ENCODE measurements at places on chromosomes 3 and 15. TPM values are rescaled to one million over a fixed set of nuclear protein-coding genes. Genes with fewer than 3 reads are reported as not detected.

DNA sequence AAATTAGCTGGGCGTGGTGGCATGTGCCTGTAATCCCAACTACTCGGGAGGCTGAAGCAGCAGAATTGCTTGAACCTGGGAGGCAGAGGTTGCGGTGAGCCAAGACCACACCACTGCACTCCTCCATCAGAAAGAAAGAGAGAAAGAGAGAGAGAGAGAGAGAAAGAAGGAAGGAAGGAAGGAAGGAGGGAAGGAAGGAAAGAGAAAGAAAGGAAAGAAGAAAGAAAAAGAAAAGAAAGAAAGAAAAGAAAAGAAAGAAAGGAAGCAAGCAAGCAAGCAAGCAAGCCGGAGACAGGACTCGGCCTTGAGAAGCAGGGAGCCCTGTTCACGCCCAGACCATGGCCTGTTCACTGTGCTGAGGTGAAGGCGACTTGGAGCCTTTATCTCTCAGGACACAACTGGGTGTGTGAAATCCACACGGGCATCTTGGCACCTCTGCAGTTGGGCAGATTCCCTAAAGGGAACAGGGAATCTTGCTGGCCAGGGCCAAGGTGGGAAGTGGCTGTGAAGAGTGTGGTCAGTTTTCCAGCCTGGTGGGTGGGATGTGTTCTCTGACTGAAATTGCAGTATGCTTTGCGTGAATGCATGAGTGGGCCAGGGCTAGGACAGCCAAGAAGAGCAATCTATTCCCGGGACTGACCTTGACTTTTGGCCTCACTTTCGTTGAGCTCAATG is 90.3 kb downstream of the CORO2B start:
- DNase-seq: no peak

DNA sequence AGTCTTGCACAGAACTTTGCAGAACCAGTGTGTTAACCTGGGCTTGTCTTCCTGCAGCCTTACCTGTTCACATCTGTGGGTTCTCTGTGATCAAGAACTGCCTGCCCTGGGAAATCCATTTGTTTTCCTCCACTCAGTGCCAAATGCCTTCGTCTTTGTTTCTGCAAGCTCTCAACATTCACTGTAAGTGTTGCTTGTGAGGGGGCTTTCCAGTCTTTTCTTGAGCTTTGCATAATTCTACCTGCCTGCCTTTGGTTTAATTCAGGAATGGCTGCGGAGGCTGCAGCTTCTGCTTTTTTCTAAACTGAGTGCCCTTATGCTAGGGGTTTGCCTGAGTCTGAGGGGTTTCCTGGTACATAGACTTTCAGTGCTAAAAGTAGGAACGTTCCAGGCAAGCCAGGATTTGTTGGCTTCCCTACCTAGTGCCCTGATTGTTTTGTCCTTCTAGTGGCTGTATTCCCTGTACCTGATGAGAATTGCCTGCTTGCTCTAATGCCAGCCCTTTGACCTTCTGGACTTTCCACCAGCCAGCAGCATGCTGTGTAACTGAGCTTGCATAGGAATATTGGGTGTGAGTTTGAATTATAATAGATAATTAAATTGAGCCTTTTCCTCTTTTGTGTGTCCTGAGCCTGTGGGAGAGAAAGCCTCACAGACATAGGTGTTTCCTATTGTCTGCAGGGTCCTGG is 96.6 kb upstream of the CLSTN2 start:
- DNase-seq: no peak

- no peak for DNase-seq
These were observed 224.0 kb downstream of the GREM1 start for GRCh38 chr15:32941823-32942222.

GRCh38 chr3:42535981-42536784 is 33.7 kb downstream of the VIPR1 start:
- DNase-seq: no peak

DNA sequence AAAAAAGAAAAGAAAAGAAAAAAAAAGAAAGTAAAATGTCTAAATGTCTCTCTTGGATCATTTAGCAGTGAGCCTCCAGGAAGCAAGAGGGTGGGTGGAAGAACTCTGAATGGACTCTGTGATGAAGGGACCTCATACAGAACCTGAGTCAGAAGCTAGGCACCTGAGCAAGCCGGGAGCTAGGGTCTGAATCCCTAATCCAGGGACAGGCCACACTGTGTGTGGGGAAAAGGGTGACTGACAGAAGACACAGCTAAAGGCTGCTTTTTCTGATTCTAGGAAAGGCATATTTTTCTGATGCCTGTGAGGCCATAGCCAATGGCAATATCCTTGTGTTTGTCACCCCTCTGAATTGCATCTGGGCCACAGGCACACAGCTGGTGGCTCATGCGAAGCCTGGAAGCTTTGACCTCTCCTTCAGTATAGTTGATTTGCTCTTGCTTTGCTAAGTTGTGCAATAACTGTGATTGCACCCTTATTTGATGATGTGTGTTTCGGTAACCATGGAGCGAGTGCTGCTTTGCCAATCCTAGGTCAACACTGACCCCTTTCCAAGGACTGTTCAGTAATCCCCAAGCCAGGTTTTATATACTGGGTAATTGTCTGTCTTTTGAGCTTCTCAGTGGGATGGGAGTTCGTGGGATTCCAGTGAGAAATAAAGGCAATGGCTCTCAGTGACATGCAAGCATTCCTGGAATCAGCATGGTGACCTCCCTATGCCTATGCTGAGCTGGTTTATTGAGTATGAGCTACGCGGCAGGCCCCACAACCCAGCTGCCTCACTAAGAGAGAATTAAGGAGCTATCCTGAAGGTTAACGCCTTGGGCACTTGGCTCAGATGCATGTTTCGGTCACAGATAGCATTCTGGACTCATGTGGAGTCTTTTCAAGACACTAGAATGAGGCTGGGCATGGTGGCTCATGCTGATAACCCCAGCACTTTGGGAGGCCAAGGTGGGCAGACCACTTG is 49.0 kb upstream of the OSBPL11 start:
- DNase-seq: no peak

- DNase-seq: no peak
These were observed 277.5 kb downstream of the TIGIT start for GRCh38 chr3:114571363-114571762.

DNA sequence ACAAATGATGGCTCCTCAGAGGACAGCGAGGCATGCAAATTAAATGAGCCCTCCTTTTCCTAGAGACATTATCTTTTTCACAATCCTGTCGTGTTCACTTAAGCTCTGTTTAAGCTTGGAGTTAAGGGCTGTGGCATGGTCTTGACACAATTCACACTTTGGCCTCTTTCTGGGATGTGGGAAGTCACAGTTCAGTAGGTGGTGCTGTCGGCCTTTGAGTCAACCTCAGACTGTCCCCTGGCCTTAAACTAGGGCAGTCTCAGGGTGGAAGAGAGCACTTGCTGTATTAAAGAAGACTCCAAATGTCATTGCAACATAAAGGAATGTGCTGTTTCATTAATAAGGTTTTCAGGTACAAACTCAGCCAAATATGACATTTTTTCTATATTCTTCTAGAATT is 351.0 kb downstream of the MCTP2 start:
- no peak for DNase-seq

PLD1 gene
- polyA plus RNA-seq: 11.3 TPM

FGF7 gene
- 13.4 TPM for polyA plus RNA-seq
